ENCODE measurements at places on chromosomes 1 and 21.

DNA sequence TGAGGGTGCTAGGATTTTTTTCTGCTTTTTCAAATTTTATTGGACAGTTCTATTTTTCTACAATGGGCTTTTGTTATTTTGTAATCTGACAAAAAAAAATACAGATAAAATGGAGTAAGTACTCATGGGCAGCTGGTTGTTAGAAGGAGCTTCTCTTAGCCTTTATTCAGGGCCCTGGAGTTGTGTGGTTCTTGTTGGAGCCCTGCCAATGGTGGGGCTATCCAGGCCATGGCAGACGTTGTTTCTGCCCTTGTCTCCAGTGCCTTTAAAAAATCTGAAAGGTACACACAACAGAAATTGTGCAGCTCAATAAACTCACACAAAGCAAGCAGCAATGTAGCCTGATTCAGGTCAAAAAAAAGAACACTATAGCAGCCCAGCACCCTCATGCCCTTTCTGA lies 153.5 kb upstream of the GALNT2 start:
- DNase-seq: no peak

- DNase-seq: no peak
Observed at GRCh38 chr1:60958001-60958400, 124.4 kb upstream of the NFIA start.

DNA sequence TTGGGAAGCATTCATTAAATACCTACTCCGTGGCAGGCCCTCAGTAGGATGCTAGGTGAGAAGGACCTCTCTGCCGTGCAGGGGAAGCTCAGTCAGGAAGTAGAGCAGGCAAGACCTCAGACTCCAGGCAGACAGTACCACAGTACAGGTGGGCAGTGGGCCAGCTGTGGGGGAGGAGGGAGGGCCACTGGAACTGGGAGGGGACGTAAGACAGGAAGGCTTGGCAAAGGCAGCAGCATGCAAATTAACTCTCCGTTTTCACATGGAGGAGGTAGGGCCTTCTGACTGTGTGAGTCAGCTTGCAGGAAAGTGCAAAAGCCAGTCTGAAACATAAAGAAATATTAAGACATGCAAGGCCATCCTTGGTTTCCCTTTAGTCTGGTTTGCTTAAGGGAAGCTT lies 157.7 kb downstream of the TRIM33 start:
- DNase-seq: peak; percentile 76

- no peak for DNase-seq
Observed at GRCh38 chr1:11653101-11653860, 948 bp downstream of the FBXO2 start.

DNA sequence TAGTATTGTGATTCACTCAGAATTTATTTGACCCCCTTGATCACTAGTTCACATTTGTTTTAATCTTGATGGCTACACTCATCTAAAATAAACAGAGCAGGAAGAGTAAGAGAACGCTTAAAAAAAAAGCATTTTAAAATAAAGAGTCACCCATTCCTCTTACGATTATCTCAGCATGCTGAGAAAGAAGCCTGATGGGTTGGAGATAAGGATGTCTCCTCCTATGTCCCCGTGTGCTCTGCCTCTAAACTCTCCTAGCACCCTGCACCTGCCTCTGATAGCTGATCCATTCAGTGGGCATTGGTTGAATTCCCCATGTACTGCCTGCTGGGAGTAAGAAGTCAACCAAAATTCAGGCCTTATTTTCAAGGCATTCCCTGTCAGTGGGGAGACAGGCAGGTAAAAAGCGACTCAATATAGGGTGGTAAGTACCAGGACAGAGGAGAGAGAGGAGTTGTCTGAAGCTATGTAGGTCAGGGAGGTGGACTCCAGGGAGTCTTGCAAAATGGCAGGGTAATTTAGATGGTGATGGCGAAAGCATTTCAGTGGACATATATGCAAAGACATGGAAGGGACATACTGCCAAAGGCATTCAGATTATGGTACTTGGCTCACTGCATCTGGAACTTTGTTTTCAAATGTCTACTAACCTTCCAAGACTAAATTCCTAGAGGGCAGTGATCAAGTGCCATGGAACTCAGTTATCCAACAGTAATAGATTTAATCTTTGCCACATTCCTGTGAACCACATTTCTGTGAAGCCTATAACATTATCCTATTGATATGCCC lies 18.4 kb downstream of the ELAVL4 start:
- DNase-seq: no peak

- DNase-seq: no peak
Observed at GRCh38 chr1:214453109-214453722, 98.2 kb downstream of the PTPN14 start.

- DNase-seq: no peak
Observed at GRCh38 chr1:182626527-182626926, 22.3 kb upstream of the RGS16 start.

GRCh38 chr21:38151021-38151645 lies 105.7 kb upstream of the KCNJ15 start:
- no peak for DNase-seq

DNA sequence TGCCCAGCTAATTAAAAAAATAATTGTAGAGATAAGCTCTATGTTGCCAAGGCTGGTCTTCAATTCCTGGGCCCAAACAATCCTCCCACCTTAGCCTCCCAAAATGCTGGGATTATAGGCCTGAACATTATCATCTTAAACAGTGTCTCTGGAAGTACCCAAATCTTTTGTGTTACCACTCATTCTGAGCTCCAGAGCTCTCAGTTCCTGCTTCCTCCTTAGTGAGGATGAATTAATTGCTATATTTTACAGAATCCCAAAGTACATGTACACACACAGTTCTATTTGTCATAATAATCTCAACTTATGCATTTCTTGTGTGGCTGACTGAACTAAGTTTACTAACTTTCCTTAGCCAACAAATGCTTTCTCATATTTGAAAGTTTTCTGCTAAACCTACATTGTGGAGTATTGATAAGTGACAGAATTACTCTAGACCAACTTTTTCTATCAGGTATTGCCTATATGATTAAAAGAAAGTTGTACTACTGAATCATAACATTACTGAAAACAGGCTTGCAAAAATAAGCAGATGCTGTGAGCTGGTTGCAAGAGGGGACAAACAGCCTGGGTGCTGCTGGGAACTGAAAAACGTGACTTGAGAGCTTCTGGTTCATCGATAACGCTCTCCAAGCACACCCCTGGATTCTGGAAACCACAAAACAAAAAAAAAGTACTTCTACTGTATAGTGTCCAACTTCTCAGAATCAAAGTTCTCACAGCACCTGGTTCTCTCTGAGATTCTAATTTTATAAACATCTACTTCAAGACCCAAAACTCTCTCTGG lies 15.3 kb downstream of the VAV3 start:
- no peak for DNase-seq

DNA sequence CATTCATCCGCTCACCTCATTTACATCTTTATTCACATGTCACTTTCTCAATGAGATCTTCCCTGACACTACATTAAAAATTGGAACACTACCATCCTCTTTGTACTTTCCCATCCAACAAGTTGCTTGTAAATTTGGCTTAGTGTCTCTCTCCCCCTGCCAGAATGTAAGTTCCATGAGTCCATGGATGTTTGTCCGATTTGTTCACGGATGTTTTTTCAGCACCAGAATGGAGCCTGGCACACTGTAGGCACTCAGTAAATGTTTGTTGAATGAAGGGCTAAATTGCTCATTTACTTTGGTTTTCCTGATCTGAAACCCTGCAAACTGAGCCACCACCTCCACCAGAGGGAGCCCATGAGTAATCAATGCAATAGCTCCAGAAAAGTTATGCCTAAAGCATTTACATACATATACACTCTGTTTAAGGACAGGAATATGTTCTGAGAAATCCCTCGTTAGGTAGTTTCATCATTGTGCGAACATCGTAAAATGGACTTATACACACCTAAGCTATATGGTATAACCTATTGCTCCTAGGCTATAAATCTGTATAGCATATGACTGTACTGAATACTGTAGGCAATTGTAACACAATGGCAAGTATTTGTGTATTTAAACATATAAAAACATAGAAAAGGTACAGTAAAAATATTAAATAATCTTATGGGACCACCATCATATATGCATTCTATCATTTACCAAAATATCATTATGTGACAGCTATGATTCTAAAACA lies 2.8 kb upstream of the EYA3 start:
- DNase-seq: peak; percentile 49

DNA sequence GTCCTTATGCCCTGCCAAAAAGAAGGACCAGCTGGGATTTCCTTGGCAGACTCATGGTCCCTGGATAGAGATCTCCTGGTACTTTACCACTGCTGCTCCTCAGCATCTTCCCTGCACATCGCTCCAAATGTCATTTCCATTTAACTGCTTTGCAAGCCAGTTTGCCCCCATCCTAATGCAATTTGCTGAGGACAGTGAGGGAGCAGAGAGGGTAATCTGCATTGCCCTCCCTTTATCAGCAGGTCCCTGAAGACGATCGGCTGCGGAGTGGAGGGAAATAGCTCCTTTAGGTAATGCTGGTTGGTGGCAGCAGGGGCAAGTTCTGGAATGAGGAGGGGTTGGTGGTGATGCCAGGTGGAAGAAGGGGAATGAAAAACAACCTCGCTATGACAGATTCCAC lies 2.7 kb downstream of the PLXNA2 start:
- no peak for DNase-seq

DNA sequence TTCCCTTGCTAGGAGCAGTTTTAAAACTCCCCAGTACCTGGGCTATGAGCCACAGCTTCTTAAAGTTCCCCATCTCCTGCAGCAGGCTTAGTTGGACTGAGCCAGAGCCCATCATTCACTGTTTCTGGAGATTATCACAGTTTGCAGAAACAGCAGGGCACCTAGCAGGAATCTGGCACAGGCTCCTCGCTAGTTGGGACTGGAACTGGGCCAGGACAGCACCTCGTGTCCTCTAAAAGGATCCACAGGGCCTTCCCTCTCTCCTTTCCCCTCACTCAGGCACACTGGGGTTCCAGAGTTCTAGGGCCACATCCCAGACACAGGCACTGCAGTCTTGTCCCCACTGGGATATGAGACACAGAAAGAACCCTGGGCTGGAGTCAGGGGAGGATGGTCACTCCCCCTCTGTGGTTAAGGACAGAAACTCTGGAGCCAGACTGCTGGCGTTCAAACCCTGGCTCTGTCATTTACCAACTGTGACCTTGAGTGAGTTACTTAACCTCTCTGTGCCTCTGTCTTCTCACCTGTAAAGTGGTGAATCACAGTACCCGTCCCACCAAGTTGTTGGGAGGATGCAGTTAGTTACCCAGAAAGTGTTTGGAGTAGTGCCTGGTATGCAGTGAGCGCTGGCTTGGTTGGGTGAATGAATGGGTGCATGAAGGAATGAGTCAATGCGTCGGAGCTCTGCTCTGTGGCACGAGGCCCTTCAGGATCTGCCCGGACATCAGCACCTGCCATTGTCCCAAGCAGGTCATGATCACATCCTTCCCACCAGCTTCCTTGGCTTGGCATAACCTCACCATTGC lies 18.8 kb upstream of the ECE1 start:
- no peak for DNase-seq

GRCh38 chr1:170660871-170661645 lies 2.9 kb upstream of the PRRX1 start:
- DNase-seq: peak; percentile 58

DNA sequence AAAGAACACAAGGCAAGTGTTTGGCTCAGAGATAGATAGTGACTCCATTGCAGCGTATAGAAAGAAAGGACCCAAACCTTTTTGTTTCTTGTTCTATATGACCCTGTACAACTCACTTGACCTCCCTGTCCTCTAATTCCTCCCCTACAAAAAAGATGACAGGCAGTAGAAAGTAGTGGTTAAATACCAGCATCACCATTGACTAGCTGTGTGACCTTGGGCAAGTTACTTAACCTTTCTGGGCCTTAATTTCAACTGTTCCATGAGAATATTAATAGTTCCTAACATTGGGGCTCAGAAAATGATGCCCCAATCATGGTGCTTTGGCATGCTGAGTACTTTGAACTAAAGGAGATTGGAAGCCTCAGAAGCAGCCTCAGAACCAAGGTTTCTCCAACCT lies 46.7 kb upstream of the MAN1A2 start:
- DNase-seq: no peak

DNA sequence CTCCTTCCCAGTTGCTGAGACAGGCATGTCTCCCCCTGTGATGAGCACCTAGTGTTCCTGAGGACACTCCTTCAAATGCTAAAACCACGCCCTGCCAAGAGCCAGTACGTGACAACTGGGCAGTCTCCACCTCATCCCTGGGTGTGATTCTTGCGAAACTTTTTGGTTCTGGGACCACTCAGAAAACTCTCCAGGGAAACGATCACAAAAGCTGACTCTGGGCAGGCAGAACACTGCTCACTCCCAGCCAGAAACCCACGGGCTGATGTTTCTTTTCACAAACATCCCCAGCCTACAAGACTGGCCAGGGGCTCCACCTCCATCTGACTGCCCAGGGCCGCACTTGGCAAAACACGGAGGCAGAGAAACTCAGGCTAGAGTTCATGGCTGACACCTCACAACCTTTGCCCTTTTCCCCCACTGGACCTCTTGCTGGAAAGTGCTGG lies 24.4 kb downstream of the DHRS3 start:
- no peak for DNase-seq

- peak; percentile 36 for DNase-seq
Observed at GRCh38 chr1:94819945-94820746, at the start of gene SLC44A3. Gene SLC44A3, plus strand, starts transcription at chr1:94820357. Its CDS starts 95 bp downstream, at chr1:94820452.

DNA sequence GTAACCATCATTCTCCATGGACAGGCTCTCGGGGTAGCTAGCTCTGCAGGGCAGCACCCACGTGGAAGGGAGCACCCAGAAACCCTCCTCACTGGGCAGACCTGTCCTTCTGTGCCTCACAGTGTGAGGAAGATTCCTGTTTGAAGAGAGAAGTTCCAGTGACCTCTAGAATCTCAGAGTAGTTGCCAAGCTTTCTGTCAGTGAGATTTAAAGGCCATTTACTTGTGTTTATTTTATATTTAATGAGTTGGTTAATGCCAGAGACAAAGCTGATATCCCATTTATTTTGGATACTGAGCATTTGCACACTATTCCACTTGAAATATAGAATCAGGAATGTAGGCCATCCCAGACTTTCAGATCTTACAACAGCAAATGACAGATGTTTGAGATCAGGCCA lies 28.7 kb downstream of the MTARC1 start:
- no peak for DNase-seq

DNA sequence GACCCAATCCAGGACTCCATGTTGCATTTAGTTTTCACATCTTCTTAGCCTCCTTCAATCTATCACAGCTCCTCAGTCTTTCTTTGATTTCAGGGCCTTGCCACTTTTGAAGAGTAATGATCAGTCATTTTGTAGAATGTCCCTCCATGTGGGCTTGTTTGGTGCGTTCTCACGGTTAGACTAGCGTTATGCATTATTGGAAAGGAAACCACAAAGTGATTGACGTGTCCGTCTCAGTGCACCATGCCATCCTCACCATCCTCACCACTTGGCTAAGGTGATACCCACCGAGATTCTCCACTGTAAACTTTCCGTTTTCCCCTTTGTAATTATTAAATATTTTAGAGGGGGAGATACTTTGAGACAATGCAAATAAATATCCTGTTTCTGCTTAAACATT lies 59.6 kb upstream of the OLIG2 start:
- DNase-seq: no peak

DNA sequence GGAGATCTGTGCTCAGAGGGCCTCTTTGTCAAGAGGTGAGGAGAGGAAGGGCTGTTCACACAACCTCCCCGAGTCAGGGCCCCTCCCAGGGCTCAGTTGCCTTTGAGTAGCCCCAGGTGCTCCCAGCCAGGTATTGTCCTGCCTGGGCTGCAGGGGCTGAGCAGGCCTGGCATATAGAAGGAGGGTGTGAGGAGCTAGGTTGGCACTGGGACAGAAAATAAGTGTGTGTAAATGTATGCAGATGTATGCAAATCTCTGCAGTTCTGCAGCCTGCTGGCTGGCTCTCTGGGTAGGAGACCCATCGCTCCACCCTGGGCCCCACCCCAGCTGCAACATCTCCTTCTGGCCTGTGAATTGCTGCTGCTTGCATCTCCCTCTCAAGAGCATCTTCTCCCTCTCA lies 52.4 kb downstream of the NAV1 start:
- DNase-seq: no peak

GRCh38 chr1:215807218-215807617 lies 240.1 kb downstream of the KCTD3 start:
- DNase-seq: no peak
